ENCODE measurements at places on chromosomes 1 and 21. TPM values are rescaled to one million over a fixed set of nuclear protein-coding genes. Genes with fewer than 3 reads are reported as not detected.
A peak's percentile ranks its signal among the peaks of the same experiment; 100 is the strongest.

- peak; percentile 95 for DNase-seq
Measured at GRCh38 chr1:161021165-161021969, 415 bp upstream of the F11R start.

DNA sequence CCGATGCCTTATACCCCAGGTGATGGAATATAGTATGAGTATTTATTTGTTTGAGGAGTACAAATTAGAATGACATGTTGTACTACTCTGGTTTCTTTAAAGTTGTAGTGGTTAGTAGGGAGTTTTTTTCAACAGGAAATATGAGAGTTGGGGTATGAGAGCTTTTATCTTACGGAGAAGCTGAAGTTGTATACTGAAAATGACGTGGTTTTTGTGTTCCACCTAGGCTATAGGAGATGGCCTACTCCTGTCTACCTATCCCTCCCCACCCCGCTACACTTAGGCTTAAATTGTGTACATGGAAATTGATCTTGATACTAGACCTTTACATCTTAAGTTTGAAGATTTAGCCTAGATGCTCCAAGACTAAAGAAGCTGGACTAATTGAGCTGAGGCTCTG lies 6.8 kb upstream of the HAX1 start:
- DNase-seq: no peak

DNA sequence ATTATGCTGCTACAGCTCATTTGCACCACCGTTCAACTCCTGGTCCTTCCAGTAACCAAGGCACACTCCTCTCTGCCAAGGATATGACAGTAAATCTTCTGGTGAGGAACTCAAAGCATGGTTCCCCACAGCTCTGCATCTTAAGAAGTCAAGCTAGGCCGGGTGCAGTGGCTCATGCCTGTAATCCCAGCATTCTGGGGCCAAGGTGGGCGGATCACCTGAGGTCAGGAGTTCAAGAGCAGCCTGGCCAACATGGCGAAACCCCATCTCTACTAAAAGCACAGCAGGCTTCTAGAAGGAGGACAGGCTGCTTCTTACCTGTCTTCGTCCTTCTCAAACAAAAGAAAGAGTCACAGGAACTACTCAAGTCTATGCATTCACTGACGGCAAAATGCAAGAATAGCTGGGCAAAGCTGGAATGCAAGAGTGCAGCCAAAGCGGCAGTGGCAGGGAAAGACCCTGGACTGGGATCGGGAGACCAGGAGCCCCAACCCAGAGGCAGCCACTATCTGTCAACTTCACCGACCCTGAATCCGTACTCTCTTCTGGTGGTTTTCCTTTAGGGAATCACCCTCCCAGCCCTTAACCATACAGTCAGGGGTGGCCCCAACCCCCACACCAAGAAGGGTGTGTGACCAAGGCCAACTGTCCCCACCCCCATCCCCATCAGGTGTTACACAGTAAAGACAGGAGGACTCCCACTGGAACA lies 75.5 kb downstream of the NPHP4 start:
- peak; percentile 23 for DNase-seq

DNA sequence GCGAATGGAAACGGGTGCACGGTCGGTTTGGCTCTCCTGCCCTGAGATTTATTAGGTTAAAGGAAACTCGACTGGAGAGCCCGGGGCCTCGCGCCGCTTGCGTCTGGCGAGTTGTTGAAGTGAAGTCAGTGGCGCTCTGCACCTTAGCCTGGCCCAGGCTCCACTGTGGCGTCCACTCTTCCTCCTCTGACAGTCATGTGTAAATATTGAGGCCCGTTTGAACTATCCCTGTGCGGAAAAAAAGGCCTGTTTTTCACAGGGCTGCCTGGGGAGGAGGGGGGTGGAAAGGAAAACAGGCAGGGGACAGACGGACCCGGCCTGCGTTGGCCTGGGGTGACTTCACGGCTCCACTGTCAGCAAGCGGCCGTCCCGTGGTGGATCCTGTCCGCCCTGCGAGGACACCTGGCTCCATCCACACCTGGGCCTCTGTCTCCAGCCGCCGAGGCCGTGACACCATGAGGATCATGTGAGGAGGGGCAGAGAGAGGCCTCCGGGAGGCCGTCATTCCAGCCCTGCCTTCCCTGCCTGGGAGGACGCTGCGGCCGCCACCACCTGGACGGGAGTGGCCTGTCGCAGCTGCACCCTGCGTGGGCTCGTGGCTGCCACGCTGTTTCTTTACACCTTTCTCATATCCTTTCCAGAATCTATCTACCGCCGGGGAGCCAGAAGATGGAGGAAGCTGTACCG lies 59.8 kb downstream of the FAAP20 start:
- DNase-seq: no peak

DNA sequence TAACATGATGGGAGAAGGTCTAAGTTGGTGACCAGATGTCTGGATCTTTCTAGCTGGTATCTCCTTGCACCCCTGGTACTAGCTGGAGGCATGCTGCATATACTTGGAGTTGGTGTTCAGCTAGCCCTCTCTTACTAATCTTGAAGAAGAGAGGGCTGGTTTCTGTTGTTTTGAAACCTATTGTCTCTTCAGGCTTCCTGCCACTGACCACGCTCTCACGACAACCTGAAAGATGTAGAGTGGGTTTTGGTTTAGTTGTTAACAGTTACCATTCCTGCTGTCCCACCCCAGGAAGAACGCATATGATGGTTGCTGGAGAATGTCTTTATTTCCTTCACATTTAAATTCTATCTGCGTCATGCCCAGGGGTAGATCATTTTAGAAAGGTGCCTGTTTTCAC lies 3.6 kb downstream of the MAN1C1 start:
- no peak for DNase-seq

- no peak for DNase-seq
Measured at GRCh38 chr1:215132156-215132555, 49.6 kb downstream of the KCNK2 start.

GRCh38 chr1:63675420-63675931 lies 82.3 kb downstream of the PGM1 start:
- no peak for DNase-seq

GRCh38 chr1:14332158-14332557 lies 266.3 kb upstream of the KAZN start:
- DNase-seq: no peak

The NEK2 gene
- not detected for total RNA-seq

The CLCA4 gene
- total RNA-seq: 0.86 TPM

The C1orf21 gene
- total RNA-seq: 83.6 TPM

The FCRL5 gene
- 3.8 TPM for total RNA-seq

All from ureter (tissue), 1 donor.